ENCODE measurements at places on chromosomes 3 and 15.

GRCh38 chr3:8529181-8529637 is 27.6 kb downstream of the LMCD1 start:
- DNase-seq: no peak

DNA sequence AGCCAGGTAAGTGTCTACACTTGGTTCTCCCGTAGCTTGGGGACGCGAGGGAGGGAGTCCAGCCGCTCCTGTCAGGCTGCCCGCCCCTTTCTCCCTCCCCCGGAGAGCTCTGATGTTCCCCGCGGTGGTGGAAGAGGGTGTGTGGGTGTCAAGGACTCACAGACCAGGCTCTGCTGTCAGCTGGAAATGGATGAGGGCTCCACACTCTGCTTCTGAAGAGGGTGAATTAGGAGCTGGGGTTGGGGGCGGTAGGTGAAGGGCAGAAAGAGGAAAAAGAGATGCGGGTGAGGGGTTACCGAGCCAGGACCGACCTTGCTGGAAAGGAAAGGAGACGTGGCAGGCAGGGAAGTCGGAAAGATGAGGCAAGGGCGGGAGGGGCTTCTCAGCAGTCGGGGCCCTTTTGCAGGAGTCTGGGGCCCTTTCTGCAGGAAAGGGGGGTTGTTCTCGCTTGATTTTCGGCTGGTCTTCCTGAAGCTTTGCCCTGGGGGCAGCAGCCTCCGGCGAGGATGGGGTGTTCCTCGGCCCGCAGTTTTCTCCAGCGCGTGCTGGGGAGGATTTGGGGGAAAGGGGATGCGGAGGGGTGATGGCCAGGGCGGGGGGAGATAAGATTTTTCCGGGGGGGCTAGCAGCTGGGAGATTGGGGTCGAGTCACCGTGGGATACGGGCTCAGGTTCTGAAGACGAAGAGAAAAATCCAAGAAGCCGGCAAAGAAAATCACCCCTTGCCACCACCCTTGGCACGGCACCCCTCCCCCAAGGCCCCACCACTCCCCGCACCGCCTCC is 602 bp upstream of the BAHD1 start:
- no peak for DNase-seq

GRCh38 chr3:191476066-191476772 is 15.3 kb downstream of the PYDC2 start:
- no peak for DNase-seq

DNA sequence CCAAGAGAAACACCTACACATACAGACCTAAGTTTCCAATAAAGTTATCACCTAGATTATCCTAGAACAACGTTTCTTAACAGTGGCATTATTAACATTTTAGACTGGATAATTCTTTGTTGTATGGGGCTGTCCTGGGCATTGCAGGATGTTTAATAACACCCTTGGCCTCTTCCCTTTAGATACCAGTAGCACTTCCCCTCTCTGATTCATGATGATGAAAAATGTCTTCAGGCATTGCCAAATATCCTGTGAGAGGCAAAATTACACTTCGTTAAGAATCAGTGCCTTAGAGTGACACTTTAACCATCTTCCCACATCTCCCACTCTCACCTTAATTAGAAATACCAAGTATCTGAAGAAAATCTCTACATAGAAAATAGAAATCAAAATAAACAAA is 352.6 kb downstream of the CGGBP1 start:
- no peak for DNase-seq

DNA sequence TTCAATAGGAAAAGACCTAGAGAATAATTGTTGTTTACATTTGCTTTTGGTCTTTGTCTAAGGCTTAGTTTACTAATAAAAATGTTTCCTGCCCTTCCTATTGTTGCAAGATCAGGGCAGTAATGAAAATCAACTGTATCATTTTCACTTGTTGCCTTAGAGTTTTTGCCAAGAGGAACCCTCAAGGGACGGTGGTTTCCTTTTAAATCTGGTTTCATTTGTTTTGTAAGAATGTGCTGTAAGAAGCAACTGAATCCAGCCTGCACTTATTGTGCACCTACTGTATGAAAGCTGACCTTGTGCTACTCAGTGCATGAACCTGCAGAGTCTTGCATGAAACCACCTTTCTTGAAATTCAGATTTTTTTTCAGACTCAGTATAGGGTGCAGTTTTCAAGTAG is 5.3 kb downstream of the IGF1R start:
- DNase-seq: no peak

- no peak for DNase-seq
Observed at GRCh38 chr15:92645051-92645631, 10.4 kb downstream of the FAM174B start.

- no peak for DNase-seq
Observed at GRCh38 chr3:174002543-174002942, 605.0 kb downstream of the NLGN1 start.

GRCh38 chr3:119628390-119628789 is 30.7 kb downstream of the PLA1A start:
- no peak for DNase-seq

GRCh38 chr3:155079746-155080487 is at the start of gene MME:
TSS of gene MME (plus strand) at chr3:155080319. CDS start at chr3:155084168, 3,849 bp downstream.
- DNase-seq: no peak
